Calu3 (cell line): ENCODE measurements at places on chromosomes 12 and 14. TPM values are rescaled to one million over a fixed set of nuclear protein-coding genes. Genes with fewer than 3 reads are reported as not detected.
A peak's percentile ranks its signal among the peaks of the same experiment; 100 is the strongest.

Gene HCAR2
- not detected in 2 replicates for total RNA-seq

Gene PSMB5
- 121 and 138 TPM in 2 replicates for total RNA-seq

Gene BDKRB2
- 0.27 and 0.28 TPM in 2 replicates for total RNA-seq

Gene RNFT2
- total RNA-seq, result 22.5 and 32.0 TPM in 2 replicates

Gene CRACR2A
- 9.5 and 11.1 TPM in 2 replicates for total RNA-seq

Gene CBX5
- total RNA-seq, result 128 and 173 TPM in 2 replicates

Gene SLC17A8
- not detected in 2 replicates for total RNA-seq

Gene MGAT2
- total RNA-seq, result 39.3 and 45.8 TPM in 2 replicates

Gene GPHN
- total RNA-seq, result 34.9 and 35.0 TPM in 2 replicates

Gene SIX4
- 20.9 and 22.8 TPM in 2 replicates for total RNA-seq

Gene HIP1R
- 234 and 246 TPM in 2 replicates for total RNA-seq

Gene TAS2R9
- not detected in 2 replicates for total RNA-seq

Gene ZNF891
- 4.2 and 4.8 TPM in 2 replicates for total RNA-seq

DNA sequence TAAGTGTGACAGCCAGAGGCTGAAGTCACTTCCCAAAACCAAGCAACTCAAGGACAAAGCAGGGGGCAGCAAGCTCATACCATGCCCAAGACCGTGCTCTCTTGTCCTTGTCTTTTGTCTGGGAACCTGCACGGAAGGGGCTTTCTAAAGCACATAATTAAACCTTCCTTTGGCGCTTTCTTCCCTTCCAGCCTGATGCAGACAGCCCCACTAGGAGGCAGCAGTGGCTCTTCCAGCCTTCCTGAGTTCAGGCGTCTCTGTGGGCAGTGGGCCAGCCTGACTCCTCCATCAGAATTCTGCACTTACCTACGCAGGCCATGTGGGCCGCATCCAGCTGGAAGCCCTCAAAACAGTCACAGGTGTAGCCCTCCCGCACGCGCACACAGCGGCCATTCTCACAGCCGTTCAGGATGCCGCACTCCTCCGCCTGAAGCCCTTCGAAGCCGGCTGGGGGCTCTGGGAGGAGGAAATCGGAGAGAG is 7.6 kb downstream of the ISCA2 start:
- H3K27me3 ChIP-seq, result no peaks in the 10 kb centered on the region
- H3K27ac ChIP-seq, result no peak overlapping the region
- H3K4me3 ChIP-seq, result no peak overlapping the region
- peaks cover 6% of the 10 kb centered on the region for H3K36me3 ChIP-seq

DNA sequence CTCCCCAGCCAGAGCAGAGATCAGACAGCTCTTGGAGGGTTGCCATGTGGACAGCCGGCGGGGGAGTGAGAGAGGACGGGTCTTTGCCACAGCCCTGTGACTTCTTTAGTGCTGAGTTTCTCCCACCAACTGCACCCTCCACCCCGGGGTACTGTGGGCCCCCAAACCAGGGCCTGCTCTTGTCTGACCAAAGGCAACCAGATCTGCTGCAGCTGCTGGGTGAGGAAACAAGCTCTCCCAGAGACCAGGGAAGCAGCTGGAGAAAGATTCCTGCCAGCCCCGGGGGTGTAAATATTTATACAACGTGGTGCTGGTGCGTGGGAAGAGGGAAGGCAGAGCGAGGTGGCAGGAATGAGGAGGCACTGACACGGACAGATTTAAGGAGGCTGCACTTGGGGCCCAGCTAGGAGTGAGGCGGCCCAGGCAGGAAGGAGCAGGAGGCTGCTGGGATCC is 14.3 kb upstream of the ZFP36L1 start:
- H3K4me1 ChIP-seq, result peaks cover 20% of the 10 kb centered on the region
- H3K27ac ChIP-seq, result peak overlapping the region; percentile 75
- no peaks in the 10 kb centered on the region for H3K27me3 ChIP-seq
- peak; percentile 35 for DNase-seq
- H3K4me3 ChIP-seq, result no peak overlapping the region

DNA sequence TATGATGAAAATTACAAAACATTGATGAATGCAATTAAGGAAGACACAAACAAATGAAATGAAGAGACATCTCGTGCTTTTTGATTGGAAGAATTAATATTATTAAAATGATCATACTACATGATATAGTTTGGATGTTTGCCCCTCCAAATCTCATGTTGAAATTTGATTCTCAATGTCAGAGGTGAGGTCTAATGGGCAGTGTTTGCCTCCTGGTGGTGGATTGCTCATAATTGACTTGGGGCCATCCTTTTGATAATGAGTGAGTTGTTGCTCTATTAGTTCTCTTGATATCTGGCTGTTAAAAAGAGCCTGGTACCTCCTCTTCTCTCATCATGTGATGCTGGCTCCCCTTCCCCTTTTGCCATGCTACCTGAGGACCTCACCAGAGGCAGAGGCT is 56.7 kb downstream of the CD163L1 start:
- no peak overlapping the region for H3K27ac ChIP-seq
- no peak for DNase-seq
- H3K4me3 ChIP-seq, result no peak overlapping the region
- no peaks in the 10 kb centered on the region for H3K36me3 ChIP-seq

DNA sequence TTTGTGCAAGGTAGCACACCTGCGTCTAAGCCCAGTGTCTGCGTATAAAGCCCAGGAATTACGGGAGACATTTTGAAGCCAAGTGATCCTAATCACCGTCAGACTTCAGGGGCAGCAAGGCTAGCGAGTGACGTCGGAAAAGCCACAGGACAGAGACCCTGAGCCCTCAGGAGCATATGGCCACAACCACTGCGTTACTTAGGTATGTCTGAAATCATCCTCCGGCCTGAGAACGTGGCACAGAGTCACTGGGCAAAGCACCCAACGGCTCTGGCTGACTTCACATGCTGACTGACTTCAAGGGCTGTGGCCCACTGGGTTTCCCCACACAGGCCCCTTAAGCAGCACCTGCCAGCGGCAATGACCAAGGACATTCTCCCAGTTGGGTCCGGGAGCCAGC is 71.5 kb downstream of the RIMBP2 start:
- H3K4me3 ChIP-seq, result no peak overlapping the region
- no peaks in the 10 kb centered on the region for H3K27me3 ChIP-seq
- DNase-seq, result no peak
- H3K4me1 ChIP-seq, result no peaks in the 10 kb centered on the region
- no peak overlapping the region for H3K27ac ChIP-seq

DNA sequence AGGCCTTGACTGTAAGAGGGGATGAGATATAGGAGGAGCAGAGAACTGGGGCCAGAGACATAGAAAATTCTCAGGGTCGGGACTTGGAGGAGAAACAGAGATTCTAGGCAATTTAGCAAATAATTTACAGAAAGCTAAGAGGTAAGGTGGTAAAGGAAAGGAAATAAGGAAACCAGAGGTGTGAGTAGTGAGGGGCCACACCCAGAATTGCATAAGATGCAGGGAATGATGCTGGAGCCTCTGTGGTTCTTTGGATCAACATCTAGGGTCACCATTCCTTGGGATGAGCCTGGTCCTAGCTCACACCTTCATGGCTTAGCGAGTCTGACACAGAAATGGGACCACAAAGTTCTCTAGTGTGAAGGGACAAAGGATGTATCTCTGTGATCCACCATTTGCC is 949 bp upstream of the SDR9C7 start:
- H3K4me3 ChIP-seq, result no peak overlapping the region
- peaks cover 23% of the 10 kb centered on the region for H3K27me3 ChIP-seq
- H3K36me3 ChIP-seq, result no peaks in the 10 kb centered on the region
- DNase-seq, result no peak
- H3K4me1 ChIP-seq, result peaks cover 10% of the 10 kb centered on the region
- H3K27ac ChIP-seq, result no peak overlapping the region

DNA sequence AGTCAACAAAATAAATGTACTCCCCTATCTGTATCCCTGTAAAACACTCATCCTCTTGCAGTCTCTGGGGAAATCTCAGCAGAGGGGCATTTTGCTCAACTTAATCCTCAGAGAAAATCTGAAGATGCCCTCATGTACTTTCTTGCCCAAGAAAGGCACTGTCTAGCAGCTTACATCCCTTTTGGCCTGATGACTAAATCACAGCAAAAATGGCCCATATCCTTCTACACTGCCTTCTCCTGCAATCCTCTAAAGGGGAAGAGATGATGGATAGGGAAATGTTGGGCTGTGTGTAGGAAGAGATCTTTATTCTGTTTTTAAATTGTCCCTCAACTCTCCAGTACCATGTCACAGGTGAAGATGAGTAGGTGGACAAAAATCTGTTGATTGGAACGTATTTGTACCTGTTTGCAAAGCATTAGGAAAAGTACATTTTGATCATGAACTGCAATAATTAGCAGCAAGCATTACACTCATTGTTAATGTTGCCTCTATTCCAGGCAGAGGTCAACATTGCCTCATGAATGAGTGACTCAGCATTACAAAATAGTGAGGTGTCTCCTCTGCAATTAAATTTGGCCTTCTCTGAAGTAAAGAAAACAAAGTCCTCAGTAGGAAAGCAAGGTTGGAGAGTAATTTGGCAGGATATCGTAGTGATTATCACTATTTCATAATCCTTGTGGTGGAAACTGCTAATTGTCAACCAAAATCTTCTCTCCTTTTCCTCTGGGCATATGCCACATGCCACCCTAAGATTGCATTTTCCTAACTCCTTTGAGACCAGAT is 172.4 kb upstream of the CAND1 start:
- H3K27ac ChIP-seq, result peak overlapping the region; percentile 71
- no peak overlapping the region for H3K4me3 ChIP-seq
- DNase-seq, result no peak

GRCh38 chr12:21773263-21773741 is 1.2 kb downstream of the KCNJ8 start:
- no peaks in the 10 kb centered on the region for H3K36me3 ChIP-seq
- H3K27ac ChIP-seq, result no peak overlapping the region
- H3K4me1 ChIP-seq, result no peaks in the 10 kb centered on the region
- no peak for DNase-seq

GRCh38 chr12:99029511-99030271 is 384.6 kb downstream of the APAF1 start:
- no peaks in the 10 kb centered on the region for H3K36me3 ChIP-seq
- no peaks in the 10 kb centered on the region for H3K27me3 ChIP-seq
- DNase-seq, result no peak
- H3K4me3 ChIP-seq, result no peak overlapping the region
- no peak overlapping the region for H3K27ac ChIP-seq

- no peak for DNase-seq
- H3K27me3 ChIP-seq, result no peaks in the 10 kb centered on the region
- H3K36me3 ChIP-seq, result no peaks in the 10 kb centered on the region
- H3K4me1 ChIP-seq, result no peaks in the 10 kb centered on the region
- H3K4me3 ChIP-seq, result no peak overlapping the region
Measured at GRCh38 chr14:92663049-92663448, 85.4 kb downstream of the LGMN start.

DNA sequence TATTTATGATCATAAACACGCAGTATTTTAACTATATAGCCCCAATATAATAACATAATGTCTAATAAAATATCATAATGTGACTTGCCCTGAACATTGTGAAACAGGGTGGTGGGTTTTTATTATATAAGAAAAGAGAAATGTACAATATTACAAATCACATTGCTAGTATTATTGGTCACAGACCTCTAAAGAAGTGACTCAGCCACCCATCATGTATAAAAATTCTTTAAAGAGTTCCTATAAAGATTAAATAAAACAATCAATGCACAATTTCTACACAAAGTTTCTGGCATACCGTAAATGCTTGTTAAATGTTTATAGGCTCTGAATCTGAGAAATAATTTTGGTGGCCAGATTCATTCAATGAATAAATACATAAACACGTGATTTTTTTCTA is 28.9 kb downstream of the ABCC9 start:
- H3K27me3 ChIP-seq, result no peaks in the 10 kb centered on the region
- H3K36me3 ChIP-seq, result no peaks in the 10 kb centered on the region
- peaks cover 9% of the 10 kb centered on the region for H3K4me1 ChIP-seq
- H3K27ac ChIP-seq, result peak overlapping the region; percentile 9
- no peak for DNase-seq
- peak overlapping the region; percentile 10 for H3K4me3 ChIP-seq

GRCh38 chr12:13404631-13405473 is 208.3 kb downstream of the EMP1 start:
- peaks cover 24% of the 10 kb centered on the region for H3K4me1 ChIP-seq
- H3K36me3 ChIP-seq, result peaks cover 10% of the 10 kb centered on the region
- peak overlapping the region; percentile 9 for H3K27ac ChIP-seq
- no peaks in the 10 kb centered on the region for H3K27me3 ChIP-seq

- no peaks in the 10 kb centered on the region for H3K27me3 ChIP-seq
- H3K4me3 ChIP-seq, result no peak overlapping the region
- no peak for DNase-seq
- H3K36me3 ChIP-seq, result no peaks in the 10 kb centered on the region
- peaks cover 14% of the 10 kb centered on the region for H3K4me1 ChIP-seq
Measured at GRCh38 chr14:58732387-58732786, 94.6 kb downstream of the DACT1 start.

GRCh38 chr14:32336702-32337101 is 7.6 kb downstream of the AKAP6 start:
- no peaks in the 10 kb centered on the region for H3K27me3 ChIP-seq
- H3K36me3 ChIP-seq, result no peaks in the 10 kb centered on the region
- H3K4me3 ChIP-seq, result no peak overlapping the region
- no peak overlapping the region for H3K27ac ChIP-seq
- H3K4me1 ChIP-seq, result no peaks in the 10 kb centered on the region
